ENCODE measurements at places on chromosomes 7 and 10. TPM values are rescaled to one million over a fixed set of nuclear protein-coding genes. Genes with fewer than 3 reads are reported as not detected.

Gene SPDYE8
- total RNA-seq: not detected

Gene NPTX2
- total RNA-seq: 6.7 TPM

Gene FFAR4
- not detected for total RNA-seq

Gene MYO1G
- total RNA-seq: under 0.01 TPM

Gene RBAK
- 4.9 TPM for total RNA-seq

Gene AGMO
- 0.51 TPM for total RNA-seq

Gene DNAJC12
- 3.9 TPM for total RNA-seq

Gene VPS37D
- total RNA-seq: 3.8 TPM

Gene PON1
- not detected for total RNA-seq

Gene HMX2
- total RNA-seq: not detected

Gene TACR2
- 0.63 TPM for total RNA-seq

Gene TMEM184A
- total RNA-seq: under 0.01 TPM

Gene CHCHD3
- 60.1 TPM for total RNA-seq

Gene NEUROD6
- total RNA-seq: not detected

Gene ABCA13
- total RNA-seq: not detected

Gene TFPI2
- 290 TPM for total RNA-seq

Gene CCDC136
- total RNA-seq: 1.3 TPM

Gene EPO
- total RNA-seq: not detected

Gene PTF1A
- not detected for total RNA-seq

Gene TRIM50
- total RNA-seq: not detected

Gene MAGI2
- 0.26 TPM for total RNA-seq

Gene LRRTM3
- not detected for total RNA-seq

Gene GNGT1
- not detected for total RNA-seq

Gene SLC37A3
- total RNA-seq: 72.7 TPM

Gene STK31
- 0.13 TPM for total RNA-seq

Gene VENTX
- not detected for total RNA-seq

Gene LHPP
- total RNA-seq: 4.1 TPM

Gene OR6V1
- total RNA-seq: not detected

Gene ZNF316
- 16.7 TPM for total RNA-seq

Gene AMZ1
- not detected for total RNA-seq

Gene SCIN
- 0.13 TPM for total RNA-seq

Gene KCP
- not detected for total RNA-seq

Gene AIFM2
- 1.5 TPM for total RNA-seq

Gene AGBL3
- 1.0 TPM for total RNA-seq

Gene CYP2C18
- not detected for total RNA-seq

Gene ZNF853
- 4.6 TPM for total RNA-seq

Gene SLC39A12
- under 0.01 TPM for total RNA-seq

Gene NPY
- total RNA-seq: not detected

Gene NUTM2A
- total RNA-seq: 0.51 TPM

All from dermis microvascular lymphatic vessel endothelial cell (primary cell).